ENCODE measurements at places on chromosomes 2 and 18. TPM values are rescaled to one million over a fixed set of nuclear protein-coding genes. Genes with fewer than 3 reads are reported as not detected.
A peak's percentile ranks its signal among the peaks of the same experiment; 100 is the strongest.

- H3K4me3 ChIP-seq: no peak overlapping the region
- H3K27ac ChIP-seq: no peak overlapping the region
- no peaks in the 10 kb centered on the region for H3K27me3 ChIP-seq
- DNase-seq: no peak
- H3K36me3 ChIP-seq: no peaks in the 10 kb centered on the region
- no peaks in the 10 kb centered on the region for H3K4me1 ChIP-seq
Measured at GRCh38 chr2:162011706-162012564, 62.1 kb downstream of the DPP4 start.

BOK gene
- 35.3 TPM for total RNA-seq

GDF7 gene
- 0.62 TPM for total RNA-seq

- no peaks in the 10 kb centered on the region for H3K27me3 ChIP-seq
- H3K4me1 ChIP-seq: peaks cover 14% of the 10 kb centered on the region
- H3K27ac ChIP-seq: peak overlapping the region; percentile 87
- H3K4me3 ChIP-seq: no peak overlapping the region
Measured at GRCh38 chr18:25229920-25230319, 122.0 kb downstream of the ZNF521 start.

- no peaks in the 10 kb centered on the region for H3K36me3 ChIP-seq
- DNase-seq: peak; percentile 82
- H3K4me1 ChIP-seq: peaks cover 4% of the 10 kb centered on the region
- H3K4me3 ChIP-seq: no peak overlapping the region
Measured at GRCh38 chr2:5617358-5617757, 74.8 kb upstream of the SOX11 start.

ARHGAP28 gene
- 26.1 TPM for total RNA-seq

INPP1 gene
- total RNA-seq: 7.2 TPM

- no peaks in the 10 kb centered on the region for H3K4me1 ChIP-seq
- no peaks in the 10 kb centered on the region for H3K27me3 ChIP-seq
- no peak overlapping the region for H3K4me3 ChIP-seq
- H3K27ac ChIP-seq: no peak overlapping the region
- DNase-seq: no peak
Measured at GRCh38 chr18:76547296-76547695, 52.3 kb upstream of the ZNF516 start.

DNA sequence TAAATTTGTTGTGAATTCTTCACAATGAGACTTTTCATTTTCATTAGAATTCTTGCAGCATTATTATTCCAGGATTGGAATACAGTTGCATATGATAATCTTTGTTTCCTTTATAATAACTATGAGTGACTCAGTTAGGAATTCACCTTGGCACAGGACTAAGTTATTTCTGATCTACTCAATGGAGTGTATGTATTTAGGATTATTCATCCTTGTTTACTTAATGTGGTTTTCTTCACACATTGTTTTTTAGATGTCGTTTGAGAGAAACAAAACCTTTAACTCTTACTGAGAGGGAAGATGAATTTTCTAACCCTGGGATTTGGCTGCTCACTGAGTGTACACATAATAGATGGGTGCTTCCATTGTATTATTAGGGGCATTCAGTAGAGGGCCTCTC, 970.1 kb downstream of the DPP10 start:
- no peak overlapping the region for H3K4me3 ChIP-seq
- H3K27me3 ChIP-seq: no peaks in the 10 kb centered on the region
- no peak for DNase-seq
- H3K27ac ChIP-seq: no peak overlapping the region
- H3K36me3 ChIP-seq: no peaks in the 10 kb centered on the region

GRCh38 chr18:57668021-57668420, 46.4 kb upstream of the NARS1 start:
- no peaks in the 10 kb centered on the region for H3K4me1 ChIP-seq
- H3K4me3 ChIP-seq: no peak overlapping the region
- H3K36me3 ChIP-seq: peaks cover 3% of the 10 kb centered on the region
- no peaks in the 10 kb centered on the region for H3K27me3 ChIP-seq
- no peak for DNase-seq

- no peaks in the 10 kb centered on the region for H3K36me3 ChIP-seq
- H3K27me3 ChIP-seq: no peaks in the 10 kb centered on the region
- DNase-seq: no peak
- H3K4me1 ChIP-seq: peaks cover 3% of the 10 kb centered on the region
Measured at GRCh38 chr18:7657937-7658336, 90.8 kb downstream of the PTPRM start.

MZT2A gene
- total RNA-seq: 56.2 TPM

PLCD4 gene
- total RNA-seq: 41.8 TPM

DNA sequence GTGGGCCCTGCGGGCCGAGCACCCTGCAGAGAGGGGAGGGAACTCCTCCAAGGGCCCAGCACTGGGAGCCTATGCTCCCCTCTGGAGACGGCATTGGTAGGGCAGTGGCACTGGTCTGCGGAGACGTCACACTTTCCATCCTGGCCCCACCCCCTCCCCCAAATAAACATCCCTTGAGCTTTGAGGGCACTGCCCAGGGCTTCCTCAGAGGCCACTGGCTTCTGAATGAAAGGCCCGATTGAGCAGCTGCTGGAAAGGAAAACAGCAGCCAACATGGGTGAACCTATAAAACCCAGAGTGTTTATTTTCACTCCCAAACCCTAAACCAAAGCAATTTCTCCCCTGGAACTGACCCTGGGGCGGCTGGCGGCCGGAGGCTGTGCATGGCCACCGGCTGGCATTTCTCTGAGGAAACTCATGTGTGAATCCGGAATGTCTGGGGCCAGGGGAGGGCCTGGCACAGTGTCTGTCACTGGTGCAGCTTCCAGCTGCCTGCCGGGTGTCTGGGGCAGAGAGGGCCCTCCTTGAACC, 138.9 kb downstream of the DYSF start:
- no peak overlapping the region for H3K27ac ChIP-seq
- H3K4me3 ChIP-seq: no peak overlapping the region
- H3K27me3 ChIP-seq: no peaks in the 10 kb centered on the region
- no peak for DNase-seq

SLC5A7 gene
- 0.22 TPM for total RNA-seq

LCT gene
- not detected for total RNA-seq

DNA sequence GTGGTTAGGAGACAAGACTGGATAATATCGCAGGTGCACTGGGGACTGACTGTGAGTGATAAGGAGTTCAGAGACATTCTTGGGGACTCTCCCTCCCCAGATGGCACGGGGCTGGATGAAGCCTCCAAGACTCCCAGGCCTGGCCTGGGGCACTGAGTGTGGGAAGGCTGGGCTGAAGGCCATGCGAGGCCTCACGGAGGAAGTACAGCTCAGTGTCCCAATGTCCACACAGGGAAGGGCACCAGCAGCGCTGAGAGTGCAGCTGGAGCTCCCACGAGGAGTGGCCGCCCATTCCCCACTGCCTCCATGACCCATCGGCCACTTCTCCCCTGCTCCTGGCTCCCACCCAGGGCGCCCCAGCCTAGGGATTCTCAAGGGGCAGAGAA, 6.5 kb downstream of the MFSD2B start:
- no peak overlapping the region for H3K27ac ChIP-seq
- H3K36me3 ChIP-seq: no peaks in the 10 kb centered on the region

FAM98A gene
- total RNA-seq: 22.2 TPM

DNA sequence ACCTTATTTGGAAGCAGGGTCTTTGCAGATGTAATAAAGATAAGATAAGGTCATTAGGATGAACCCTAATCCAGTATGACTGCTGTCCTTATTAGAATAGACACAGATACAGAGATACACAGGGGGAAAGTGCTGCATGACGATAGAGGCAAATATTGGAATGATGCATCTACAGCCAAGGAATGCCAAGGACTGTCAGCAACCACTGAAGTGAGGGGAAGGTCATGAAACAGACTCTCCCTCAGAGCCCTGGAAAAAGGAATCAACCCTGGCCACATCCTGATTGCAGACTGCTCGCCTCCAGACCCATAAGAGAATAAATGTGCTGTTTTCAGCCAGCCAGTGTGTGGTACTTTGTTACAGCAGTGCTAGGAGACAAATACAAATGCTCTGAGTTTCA, 14.8 kb downstream of the TMEM237 start:
- H3K36me3 ChIP-seq: peaks cover 21% of the 10 kb centered on the region
- no peak overlapping the region for H3K27ac ChIP-seq
- H3K27me3 ChIP-seq: no peaks in the 10 kb centered on the region
- no peak for DNase-seq
- H3K4me1 ChIP-seq: no peaks in the 10 kb centered on the region

DNA sequence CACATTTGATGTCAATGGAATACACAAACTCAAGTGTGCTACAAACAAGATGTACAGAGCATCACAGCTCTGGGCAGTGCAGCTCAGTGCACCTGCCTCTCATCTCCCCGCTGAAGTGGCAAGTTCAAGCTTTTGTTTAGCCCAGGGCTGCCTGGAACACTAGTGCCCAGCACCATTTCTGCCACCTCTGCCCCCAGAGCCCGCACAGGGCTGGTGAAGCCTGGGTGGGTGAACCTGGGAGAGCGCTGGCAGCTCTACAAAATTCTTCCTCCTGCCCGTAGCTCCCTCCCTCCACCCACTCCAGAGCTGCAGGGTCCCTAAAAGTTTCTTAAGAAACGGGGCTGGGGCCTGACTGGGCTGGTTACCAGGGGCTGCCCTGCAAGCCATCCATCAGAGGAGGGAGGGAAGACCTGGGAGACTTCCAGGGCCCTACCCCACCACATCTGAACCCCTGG, 1.5 kb downstream of the HES6 start:
- H3K36me3 ChIP-seq: no peaks in the 10 kb centered on the region
- H3K4me1 ChIP-seq: peaks cover 36% of the 10 kb centered on the region
- no peak overlapping the region for H3K27ac ChIP-seq
- no peak overlapping the region for H3K4me3 ChIP-seq
- H3K27me3 ChIP-seq: peaks cover 47% of the 10 kb centered on the region

UBE2E3 gene
- 105 TPM for total RNA-seq

TTC32 gene
- 13.3 TPM for total RNA-seq

- no peak overlapping the region for H3K27ac ChIP-seq
- no peak overlapping the region for H3K4me3 ChIP-seq
- DNase-seq: no peak
- no peaks in the 10 kb centered on the region for H3K4me1 ChIP-seq
Measured at GRCh38 chr18:58355243-58355642, 273.6 kb downstream of the ALPK2 start.

GRCh38 chr18:2293109-2293839, 278.0 kb downstream of the METTL4 start:
- H3K27ac ChIP-seq: no peak overlapping the region
- no peak overlapping the region for H3K4me3 ChIP-seq
- DNase-seq: no peak
- H3K36me3 ChIP-seq: no peaks in the 10 kb centered on the region
- no peaks in the 10 kb centered on the region for H3K27me3 ChIP-seq

DNA sequence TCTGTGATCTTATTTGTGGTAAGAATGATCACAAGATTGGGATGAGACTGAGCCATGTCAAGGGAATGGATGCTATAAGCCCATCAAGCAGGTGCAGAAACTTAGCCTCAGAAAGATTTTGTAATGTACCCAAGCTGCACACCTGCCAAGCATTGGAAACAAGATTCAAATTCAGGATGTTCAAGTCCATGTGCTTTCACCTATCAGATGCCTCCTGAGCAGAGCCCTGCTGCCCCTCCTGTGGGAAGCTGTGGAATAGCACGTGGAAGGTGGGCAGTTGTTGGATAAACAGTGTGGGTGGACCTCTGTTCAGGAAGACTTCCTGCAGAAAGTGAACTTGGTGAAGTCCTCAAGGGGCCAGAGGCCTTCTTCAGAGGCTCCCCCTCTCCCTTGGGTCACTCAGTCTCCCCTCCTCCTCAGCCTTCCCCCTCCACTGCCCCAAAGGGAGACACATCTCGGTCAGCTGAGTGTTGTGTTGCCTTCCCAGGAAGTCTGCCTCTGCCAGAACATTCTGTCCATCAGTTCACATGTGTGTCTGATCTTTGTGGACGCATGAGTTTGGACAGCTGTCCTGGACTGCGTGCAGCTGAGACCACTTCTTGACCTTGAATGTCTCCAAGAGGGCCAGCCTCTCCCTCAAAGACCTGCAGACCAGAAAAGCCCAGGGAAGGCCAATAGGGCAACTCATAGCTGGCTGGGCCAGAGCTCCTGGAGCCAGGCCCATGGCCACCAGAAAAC, 186.1 kb downstream of the INHBB start:
- no peak overlapping the region for H3K4me3 ChIP-seq
- H3K27me3 ChIP-seq: peaks cover 6% of the 10 kb centered on the region
- peak; percentile 63 for DNase-seq
- peaks cover 11% of the 10 kb centered on the region for H3K4me1 ChIP-seq
- no peak overlapping the region for H3K27ac ChIP-seq

GRCh38 chr18:52160636-52161035, 179.4 kb upstream of the DCC start:
- no peaks in the 10 kb centered on the region for H3K27me3 ChIP-seq
- H3K4me1 ChIP-seq: no peaks in the 10 kb centered on the region
- H3K36me3 ChIP-seq: no peaks in the 10 kb centered on the region
